ENCODE measurements at places on chromosomes 1 and 21.

GRCh38 chr1:230031131-230031530, 35.9 kb upstream of the GALNT2 start:
- DNase-seq: no peak

DNA sequence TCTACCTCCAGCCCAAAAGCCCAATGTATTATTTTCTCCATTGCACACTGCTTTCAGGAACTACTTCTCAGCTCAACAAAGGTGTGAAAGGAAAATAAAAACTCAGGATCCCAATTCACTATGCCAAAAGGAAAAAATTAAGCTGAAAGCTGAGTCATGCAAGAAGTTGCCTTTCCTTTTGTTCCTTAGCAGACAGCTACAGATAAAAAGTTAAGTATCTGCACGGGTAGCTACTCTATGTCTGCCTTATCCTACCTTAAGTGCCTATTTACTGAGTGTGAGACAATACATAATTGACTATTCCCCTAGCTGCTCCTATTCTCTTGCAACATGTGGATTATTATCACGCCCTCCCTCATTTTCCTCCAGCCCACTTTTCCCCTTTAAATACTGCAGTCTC, 84.1 kb downstream of the ADCY10 start:
- no peak for DNase-seq

- DNase-seq: no peak
These were observed 13.4 kb downstream of the OSCP1 start for GRCh38 chr1:36436821-36437220.

DNA sequence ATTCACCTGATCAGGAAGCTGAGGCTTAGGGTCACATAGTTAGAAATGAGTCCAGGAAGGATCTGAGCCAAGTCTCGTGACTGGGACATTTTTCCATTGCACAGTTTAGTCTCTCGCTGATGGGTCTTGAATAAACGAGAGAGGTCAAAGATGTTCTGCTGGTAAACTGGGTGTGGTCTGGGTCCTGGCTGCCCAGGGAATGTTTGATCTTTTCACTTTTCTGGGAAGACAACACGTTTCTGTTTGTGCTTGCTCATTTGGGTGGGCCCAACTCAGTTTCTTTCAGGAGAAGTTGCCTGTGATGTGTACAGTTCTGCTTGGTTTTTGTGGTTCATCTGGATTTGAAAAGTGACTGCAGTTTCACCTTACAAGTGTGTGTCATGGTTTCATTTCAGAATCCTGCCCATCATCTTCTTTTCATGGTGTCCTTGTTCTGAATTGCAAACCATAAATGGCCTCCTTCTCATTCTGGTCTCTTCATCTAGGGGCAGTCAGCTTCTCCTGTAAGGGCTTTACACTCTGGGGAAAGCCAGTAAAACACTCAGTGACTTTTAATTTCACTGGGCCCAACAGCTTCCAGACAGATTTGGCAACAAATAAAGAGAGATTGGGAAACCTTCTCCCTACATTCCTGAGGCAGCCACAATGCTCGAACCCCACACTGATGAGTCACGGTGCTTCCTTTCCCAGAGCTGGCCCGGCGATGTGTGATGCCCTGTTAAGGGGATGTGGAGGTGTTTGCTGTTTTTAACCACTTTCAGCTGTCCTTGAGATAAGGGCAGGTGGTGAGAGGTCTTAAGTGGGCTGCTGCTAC, 7.2 kb upstream of the TACSTD2 start:
- no peak for DNase-seq

DNA sequence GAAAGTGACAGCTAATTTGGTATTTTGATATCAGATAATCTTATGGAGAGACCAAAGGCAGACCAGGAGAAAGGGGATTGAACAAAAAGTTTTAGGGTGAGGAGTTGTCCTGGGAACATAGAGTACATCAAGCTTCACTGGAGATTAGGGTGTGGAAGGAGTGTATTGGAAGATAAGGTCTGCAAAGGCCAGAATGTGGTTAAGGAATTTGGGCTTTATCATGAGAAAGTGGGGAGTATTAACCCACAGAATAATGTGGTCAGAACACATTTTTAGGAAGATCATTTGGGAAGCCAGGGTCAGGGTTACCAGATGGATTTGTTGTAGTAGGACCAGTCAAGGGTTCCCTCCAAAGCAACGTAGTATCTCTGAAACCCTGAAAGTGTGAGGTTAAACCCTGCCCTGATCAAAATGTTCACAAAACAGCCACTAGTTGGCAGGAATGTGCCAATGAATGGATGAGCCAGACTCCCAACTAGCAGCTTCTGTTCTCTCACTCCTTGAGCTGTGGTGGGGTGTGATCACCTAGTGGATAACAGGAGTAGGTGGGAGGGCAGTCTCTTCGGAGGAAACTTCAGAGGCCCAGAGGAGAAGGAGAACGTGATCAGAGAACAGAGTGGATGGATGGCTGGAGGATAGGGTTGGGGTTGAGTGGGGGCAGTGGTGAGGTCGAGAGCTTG, 35.8 kb downstream of the SLC2A1 start:
- no peak for DNase-seq
